ENCODE measurements at places on chromosomes 16 and 17.
A peak's percentile ranks its signal among the peaks of the same experiment; 100 is the strongest.

GRCh38 chr16:2039274-2040031, 8.2 kb downstream of the NTHL1 start:
- DNase-seq: peak; percentile 85

DNA sequence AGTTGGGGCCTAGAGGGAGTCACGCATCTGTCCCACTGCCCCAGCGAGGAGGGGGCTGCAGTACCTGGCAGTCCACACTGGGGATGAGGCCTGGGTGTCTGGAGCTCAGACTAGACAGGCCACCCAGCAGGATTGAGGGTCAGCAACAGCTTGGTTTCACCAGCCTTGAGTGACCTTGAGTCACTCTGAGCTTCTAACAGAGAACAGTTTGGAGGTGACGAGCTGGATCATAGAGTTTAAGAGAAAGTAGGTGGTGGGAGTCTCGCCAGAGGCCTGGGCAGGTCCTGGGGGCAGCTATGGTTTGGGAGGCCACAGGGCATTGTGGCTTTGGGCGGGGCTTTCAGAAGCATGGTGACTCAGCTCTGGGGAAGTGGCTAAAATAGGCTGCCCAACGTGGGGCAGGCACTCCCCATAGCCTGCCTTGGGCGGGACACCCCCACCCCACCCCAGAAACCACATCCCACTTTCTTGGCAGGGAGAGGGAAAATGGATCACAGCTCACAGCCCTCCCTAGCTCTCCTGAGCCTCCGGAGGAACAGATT, 20.5 kb downstream of the CDC42EP4 start:
- DNase-seq: no peak

- DNase-seq: no peak
These were observed 110.0 kb downstream of the LITAF start for GRCh38 chr16:11476676-11477075.

DNA sequence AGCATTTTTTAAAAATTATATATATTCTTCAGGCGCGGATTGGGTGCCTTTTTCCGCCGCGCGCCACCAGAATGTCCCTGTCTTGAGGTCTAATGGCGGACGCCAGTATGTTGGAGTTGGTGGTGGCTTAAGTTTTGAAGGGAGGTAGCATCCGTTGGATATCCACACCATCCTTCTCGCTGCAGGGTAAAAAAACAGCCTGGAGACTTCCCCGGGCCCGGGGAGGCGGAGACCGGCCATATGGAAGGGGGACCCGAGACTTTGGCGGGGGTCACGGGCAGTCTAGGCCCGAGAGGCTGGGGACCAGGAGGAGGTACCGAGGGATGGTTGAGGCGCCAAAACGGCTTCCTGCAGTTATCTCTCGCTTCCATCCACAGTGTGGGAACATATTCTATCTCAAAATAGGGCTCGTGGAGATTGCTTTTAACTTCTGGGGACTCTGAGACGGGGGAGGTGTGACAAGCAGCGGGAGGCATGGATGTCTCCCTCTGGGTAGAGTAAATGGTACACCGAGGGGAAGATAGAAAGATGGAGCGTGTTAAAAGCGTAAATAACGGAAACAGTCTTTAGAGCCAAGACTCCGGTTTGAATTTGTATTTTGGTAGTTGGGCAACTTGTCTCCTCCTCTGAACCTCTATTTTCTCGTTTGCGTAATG, at the start of gene SF3B3:
Gene SF3B3 (plus strand): TSS at position 74 of the 656 bp plus-strand sequence. CDS start 2,841 bp downstream, outside the sequence.
- peak; percentile 51 for DNase-seq

- no peak for DNase-seq
These were observed 2.6 kb upstream of the TMEM88 start for GRCh38 chr17:7852262-7852670.

GRCh38 chr17:82815790-82816305, 24.0 kb downstream of the ZNF750 start:
- DNase-seq: no peak

GRCh38 chr16:80027007-80027965, 426.7 kb upstream of the MAF start:
- peak; percentile 51 for DNase-seq

- no peak for DNase-seq
These were observed 895 bp downstream of the ANKRD40CL start for GRCh38 chr17:50766222-50767023.

DNA sequence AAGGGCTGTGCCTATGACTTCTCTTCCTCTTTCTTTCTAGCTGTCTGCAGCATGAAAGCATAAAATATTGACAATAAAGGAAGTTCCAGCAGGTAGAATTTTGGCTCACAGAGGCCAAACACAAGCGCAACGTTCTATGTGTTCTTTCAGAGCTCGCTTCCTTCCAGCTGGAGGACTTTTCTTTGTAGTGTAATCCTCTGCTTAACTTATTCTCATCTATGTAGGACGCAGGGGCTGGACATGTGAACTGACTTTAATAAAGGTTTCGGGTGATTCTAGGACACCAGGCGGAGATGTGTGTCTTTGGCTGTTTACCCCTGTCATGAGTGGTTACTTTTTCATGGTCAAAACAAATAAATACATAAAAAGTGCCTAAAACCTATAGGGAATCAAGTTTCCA, 191.5 kb upstream of the MAF start:
- no peak for DNase-seq

DNA sequence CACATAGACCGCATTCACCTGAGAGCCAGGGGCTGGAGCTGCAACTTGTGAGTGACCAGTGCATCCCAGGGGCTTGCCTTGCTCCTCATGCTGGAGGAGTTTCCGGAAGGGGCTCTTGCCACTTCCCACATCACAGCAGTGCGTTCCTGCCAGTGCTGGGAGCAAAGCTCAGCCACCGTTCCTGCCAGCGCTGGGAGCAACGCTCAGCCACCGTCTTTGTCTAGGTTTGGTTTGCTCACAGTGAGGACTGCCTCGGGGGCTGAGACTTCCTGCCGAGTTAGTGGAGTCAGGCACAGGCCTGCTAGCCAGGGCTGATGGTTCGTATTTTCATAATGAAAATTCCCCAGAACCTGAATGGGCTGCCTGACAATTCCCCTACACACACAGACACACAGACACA, 5.4 kb upstream of the CHRNE start:
- DNase-seq: no peak

DNA sequence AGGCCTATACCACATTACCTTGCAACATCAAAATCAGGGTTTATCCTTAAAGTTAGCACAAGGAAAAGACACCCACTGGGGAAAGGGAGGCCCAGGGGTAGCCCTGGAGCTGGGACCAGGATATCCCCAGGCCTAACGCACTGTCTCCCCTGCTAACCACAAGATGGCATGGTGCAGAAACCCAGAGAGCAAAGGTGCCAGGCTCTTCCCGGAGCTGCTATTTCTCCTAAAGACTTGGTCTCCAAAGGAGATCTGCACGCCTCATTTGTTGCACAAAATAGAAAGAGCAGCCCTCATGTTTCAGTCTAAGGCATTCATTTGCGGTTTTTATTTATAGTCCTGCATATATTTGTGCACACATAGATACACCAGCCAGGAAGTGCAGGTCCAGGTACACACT, 408.6 kb downstream of the SOX9 start:
- no peak for DNase-seq

GRCh38 chr17:37605813-37606505, 3.3 kb downstream of the SYNRG start:
- no peak for DNase-seq

DNA sequence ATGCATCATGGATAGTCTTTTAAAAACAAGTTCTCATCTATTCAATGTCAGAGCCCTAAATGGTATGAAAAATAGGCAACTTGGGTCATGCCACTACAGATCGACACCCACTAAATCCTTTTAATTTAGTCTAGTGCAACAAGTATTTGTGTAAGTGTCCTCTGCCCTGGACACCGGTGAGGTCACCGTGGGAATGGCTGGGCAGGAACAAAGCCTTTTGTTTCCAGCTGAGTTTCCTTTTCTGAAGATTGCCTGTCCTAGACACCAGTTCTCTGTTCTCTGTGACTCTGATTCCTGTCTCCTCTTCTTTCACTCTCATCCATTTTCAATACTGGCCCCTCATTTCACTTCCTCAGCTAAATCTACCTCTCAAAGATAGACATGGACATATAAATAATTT, 446.5 kb downstream of the MAF start:
- DNase-seq: no peak

- no peak for DNase-seq
These were observed 12.7 kb downstream of the TMEM100 start for GRCh38 chr17:55709984-55710383.

- DNase-seq: no peak
These were observed 17.4 kb upstream of the COL1A1 start for GRCh38 chr17:50218771-50219315.

DNA sequence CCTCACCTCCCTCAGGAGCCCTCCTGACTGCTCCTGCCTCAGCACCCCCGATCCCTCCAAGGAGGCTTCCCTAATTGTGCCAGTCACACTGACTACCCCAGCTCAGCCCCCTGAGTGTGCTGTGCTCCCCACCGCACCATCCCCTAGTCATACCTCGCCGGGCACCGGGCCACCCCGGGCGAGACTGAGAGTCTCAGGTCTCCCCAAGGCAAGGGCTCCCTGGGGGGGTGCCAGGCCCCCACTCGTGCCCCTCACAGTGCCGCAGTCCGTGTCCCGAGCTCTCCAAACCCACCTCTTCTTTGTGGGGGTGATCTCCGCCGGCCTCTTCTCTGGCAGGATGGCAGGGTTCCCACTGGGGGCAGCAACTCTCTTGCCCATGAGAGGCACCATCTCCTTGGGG, 3.2 kb downstream of the TRPV3 start:
- DNase-seq: no peak

DNA sequence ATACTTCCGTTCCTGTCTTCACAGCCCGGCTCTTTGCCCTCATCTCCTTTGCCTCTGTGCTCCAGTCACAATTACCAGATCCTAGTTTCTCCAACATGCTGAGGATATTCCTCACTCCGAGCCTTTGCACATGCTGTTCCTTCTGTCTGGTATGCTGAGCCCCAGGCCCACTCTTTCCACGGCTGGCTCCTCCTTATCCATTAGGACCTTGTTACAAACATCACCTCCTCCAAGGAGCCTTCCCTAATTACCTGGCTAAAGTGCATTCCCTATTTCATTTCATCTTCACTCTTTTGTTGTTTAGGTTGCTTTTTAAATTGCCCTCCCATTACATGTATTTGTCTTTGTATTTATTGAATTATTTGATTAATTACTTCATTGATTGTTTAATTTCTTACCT, 14.9 kb upstream of the ADGRG1 start:
- no peak for DNase-seq

DNA sequence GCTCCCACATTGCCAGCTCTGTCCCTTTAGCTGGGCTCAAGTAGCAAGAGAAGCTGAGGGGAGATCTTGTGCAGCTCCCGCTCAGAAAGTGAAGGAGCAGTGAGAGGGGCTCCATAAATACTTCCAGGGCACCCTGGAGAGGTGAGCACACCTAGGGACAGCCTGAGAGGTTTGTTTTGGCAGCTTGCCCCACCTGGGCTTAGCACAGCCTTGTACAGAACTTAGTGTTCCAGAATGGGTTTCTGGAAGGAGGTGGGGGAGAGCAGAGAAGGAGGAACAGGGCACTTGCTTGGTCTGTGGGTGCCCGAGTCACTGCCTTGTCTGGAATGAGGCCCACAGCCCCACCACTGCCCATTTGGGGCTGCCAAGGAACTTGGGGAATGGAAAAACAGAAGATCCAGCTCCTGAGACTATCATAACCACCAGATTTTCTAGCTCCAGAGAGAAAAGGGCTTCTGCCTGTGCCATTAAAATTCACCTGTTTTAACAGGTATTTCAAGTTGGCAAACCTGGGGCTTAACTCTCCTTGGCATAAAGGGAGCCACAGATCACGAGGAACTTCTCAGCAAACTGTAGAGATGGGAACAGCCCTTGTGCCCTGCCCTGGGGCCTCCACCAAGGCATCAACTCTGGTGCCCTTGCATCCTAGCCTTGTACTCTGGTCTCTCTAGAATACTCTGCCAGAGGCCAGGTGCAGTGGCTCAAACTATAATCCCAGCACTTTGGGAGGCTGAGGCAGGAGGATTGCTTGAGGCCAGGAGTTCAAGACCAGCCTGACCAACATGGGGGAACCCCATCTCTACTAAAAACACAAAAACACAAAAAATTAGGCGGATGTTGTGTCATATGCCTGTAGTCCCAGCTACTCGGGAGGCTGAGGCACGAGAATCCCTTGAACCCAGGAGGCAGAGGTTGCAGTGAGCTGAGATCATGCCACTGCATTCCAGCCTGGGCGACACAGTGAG, 1.9 kb downstream of the PRR15L start:
- no peak for DNase-seq

DNA sequence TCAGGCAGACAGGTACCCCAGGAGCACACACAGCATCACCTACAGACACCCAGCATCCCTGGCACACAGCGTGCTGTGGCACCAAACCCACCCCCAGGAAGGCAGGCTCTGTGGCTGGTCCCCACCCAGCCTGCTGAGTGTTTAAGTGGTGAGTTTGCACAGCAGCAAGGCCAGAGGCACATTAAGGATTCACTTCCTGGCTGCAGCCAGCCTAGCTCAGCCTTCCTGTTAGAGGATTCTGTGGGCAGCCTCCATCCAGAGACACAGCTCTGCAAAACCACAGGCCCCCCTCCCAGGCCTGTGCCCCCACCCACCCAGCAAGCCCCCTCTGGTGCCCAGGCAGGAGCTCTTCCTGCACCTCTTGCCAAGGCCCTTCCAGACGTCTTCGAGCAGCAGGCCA, 36.1 kb upstream of the PHB1 start:
- DNase-seq: no peak

- DNase-seq: no peak
These were observed 159.9 kb upstream of the EEF2KMT start for GRCh38 chr16:5257462-5257861.

GRCh38 chr17:42459801-42460281, 1.2 kb downstream of the ATP6V0A1 start:
- peak; percentile 14 for DNase-seq

DNA sequence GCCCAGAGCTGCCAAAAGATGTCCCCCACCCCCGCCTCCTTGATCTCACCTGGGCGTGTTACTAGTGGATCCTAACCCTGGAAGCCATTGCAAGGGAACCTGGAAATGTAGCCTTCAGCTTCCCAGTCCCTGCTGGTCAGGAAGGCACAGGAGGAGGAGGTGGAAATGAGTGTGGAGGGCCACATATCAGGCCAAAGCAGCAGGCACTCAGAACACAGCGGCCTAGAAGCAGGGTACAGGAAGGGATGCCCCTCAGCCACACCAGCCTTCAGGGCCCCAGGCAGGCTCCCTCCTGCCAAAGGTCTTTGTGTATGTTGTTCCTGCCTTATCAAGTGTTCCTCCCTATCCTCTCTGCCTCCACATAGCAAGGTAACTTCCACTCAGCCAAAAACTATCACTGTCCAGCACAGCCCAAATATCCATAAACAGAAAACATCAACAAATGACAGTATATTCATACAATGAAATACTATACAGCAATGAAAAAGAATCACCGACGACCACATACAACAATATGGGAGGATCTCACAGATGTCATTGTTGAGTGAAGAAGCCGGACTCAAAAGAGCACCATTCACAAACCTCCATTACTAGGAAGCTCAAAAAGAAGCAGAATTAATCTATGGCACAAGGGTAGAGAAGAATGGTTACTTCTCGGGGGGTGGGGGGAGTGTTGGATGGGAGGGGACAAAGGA, 28.2 kb upstream of the TNFRSF13B start:
- no peak for DNase-seq

Measured in HuH-7.5 (cell line).